ENCODE measurements at places on chromosomes 12 and 14.

GRCh38 chr14:55138091-55138490, 9.0 kb downstream of the LGALS3 start:
- no peak for DNase-seq

GRCh38 chr12:34302131-34302885, 280.0 kb downstream of the ALG10 start:
- DNase-seq: no peak

- no peak for DNase-seq
Measured at GRCh38 chr12:76085520-76085868, 1.0 kb upstream of the NAP1L1 start.

GRCh38 chr14:68507544-68508081, 285.3 kb downstream of the ZFP36L1 start:
- DNase-seq: no peak

DNA sequence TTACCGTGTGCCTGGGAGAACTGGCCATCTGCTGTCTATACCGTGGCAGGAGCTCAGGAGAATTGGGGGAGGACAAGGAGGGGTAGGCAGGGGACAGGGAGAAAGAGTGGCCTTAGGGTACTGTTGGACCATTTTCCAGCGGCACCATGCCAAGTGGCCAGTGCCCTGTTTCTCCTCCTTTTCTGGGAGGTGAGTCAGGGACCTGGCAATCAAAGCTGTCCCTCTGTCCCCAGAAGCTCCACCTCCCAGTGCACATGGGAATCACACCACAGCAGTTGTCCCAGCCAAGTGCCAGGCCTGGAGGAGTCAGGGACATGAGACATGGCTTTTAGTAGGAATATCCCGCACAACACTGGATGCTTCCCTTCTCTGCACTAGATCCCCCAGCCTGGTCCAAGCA, 118.0 kb downstream of the GCH1 start:
- DNase-seq: no peak

- no peak for DNase-seq
Measured at GRCh38 chr14:103111232-103111868, 11.9 kb upstream of the TNFAIP2 start.

GRCh38 chr12:113221997-113222729, 899 bp downstream of the TPCN1 start:
- DNase-seq: no peak

Measured in muscle of back (tissue), 13 donors.